ENCODE measurements at places on chromosomes 7 and 10. TPM values are rescaled to one million over a fixed set of nuclear protein-coding genes. Genes with fewer than 3 reads are reported as not detected.

DNA sequence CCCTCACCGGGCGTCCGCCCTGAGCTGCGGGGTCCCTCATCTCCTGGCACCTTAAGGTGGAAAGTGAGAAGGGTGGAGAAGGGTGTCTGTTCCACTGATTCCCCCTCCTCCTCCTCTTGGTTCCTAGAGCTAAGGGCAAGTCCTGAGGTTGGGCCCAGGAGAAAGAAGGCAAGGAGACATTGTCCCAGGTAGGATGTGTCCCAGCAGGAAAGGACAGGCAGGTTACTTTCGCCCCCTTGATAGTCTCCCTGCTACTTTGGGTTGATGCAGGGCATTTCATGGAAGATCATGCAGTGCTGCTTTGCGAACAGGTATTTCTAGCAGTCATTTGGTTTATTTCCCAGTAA lies 582 bp downstream of the STEAP2 start:
- no peak for DNase-seq

DNA sequence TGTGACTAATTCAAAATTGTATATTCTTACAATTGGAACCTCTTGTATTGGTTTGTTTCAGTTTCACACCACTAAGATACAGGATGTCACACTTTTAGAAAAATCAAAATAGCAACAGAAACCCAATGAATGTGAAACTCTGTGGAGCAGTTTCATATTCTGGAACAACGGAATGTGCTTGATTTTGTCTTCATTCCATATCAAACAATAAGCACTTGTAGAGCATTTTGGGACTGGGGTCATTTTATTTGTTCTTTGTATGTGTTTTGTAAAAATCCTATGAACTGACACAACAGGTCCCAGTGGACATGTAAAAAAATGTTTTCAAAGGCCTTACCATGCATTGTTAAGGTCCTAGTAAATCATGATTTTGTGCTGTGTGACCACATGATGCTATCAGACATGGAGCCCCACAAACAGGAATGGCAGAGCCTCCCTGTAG lies 123.1 kb downstream of the DKK1 start:
- DNase-seq = no peak

GRCh38 chr7:78172267-78172757 lies 373.7 kb downstream of the PHTF2 start:
- DNase-seq = no peak

The HOXA2 gene
- not detected for total RNA-seq

The FANK1 gene
- total RNA-seq = 2.5 TPM

The ADCY1 gene
- total RNA-seq = 226 TPM

DNA sequence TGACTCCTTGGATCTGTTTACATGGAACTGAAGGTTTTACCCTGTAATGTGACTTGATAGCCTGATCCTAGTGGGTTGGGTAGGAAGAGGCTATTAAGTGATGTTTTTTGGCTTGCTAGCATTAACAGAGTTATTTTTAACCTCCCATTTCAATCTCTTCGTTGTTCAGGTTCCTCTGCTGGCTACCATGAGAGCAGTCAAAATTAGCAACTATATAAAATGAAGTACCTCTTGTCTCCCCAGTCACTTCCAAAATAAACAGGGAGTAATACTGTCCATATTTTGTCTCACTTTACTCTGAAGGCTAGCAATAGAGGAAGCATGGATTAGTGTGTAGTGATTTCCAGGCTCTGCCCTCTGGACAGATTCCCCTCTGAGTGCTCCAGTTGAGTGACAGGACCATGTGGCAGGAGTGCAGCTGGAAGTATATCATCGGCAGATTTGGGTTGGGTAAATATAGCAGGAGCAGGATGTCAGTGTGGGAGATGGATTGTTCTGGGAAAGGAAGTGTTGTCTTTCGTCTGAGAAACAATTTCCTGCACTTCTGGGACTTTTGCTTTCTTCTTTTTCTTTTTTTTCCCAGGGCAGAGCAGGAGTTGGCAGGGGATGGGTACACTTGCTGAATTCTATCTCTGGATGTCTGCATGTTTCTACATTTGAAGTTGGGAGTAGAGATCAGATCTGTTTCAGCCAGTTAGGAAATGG lies 35.2 kb downstream of the GBF1 start:
- DNase-seq = peak; percentile 11

GRCh38 chr10:93376372-93377293 lies 105.5 kb downstream of the MYOF start:
- DNase-seq = no peak

The C10orf62 gene
- total RNA-seq = not detected

GRCh38 chr7:116809636-116810266 lies 52.6 kb upstream of the CAPZA2 start:
- DNase-seq = no peak

- no peak for DNase-seq
Measured at GRCh38 chr7:30563326-30563942, 31.2 kb upstream of the GARS1 start.

The PIK3AP1 gene
- total RNA-seq = 5.6 TPM

DNA sequence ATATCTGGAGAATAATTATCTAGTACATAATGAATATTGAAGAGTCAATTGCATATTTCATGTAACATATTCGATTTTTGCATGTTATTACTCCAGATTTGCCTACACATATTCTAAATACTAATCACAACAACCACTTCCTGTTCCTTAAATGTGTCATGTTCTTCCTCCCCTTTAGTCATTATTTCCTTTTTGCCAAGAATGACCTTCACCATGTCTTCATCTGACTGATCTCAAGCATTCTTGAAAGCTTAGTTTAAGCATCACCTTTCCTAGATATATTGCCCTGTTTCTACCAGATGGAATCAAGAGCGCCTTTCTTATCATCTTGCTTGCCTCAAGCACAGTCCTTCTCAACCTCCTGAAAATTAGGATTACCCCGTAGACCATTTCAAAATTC lies 23.5 kb upstream of the MEOX2 start:
- no peak for DNase-seq

The COL13A1 gene
- total RNA-seq = 1.7 TPM

GRCh38 chr7:3215624-3216585 lies 85.1 kb upstream of the SDK1 start:
- no peak for DNase-seq

The AGMO gene
- total RNA-seq = not detected

DNA sequence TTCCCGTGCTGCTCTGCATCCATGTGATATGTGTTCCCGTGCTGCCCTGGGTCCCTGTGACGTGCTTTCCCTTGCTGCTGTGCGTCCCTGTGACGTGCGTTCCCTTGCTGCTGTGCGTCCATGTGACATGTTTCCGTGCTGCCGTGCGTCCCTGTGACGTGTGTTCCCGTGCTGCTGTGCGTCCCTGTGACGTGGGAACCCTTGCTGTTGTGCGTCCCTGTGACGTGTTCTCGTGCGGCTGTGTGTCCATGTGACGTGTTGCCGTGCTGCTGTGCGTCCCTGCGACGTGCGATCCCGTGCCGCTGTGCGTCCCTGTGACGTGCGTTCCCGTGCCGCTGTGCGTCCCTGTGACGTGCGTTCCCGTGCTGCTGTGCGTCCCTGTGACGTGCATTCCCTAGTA lies 45.8 kb downstream of the WDR37 start:
- no peak for DNase-seq

GRCh38 chr10:131656431-131656841 lies 244.4 kb upstream of the PPP2R2D start:
- no peak for DNase-seq

The PODXL gene
- 11.1 TPM for total RNA-seq

DNA sequence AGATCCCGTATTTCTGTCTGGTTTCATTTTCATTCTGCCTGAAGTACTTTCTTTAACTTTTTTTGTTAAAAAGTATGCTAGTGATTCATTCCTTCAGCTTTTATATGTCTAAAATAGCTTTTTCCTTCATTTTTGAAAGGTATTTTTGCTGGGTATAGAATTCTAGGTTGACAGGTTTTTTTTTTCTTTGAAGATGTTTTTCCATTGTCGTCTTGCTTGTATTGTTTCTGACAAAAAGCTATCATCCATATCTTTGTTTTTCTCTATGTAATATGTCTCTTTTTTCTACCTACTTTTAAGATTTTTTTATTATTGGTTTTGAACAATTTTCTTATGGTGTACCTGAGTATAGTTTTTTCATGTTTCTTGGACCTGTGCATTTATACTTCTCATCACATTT lies 8.2 kb downstream of the CUTC start:
- DNase-seq = no peak

GRCh38 chr10:34156781-34157425 lies 658.2 kb downstream of the PARD3 start:
- DNase-seq = peak; percentile 12

- no peak for DNase-seq
Measured at GRCh38 chr7:37419496-37419895, 29.2 kb downstream of the ELMO1 start.

GRCh38 chr10:132493246-132493755 lies 44.3 kb upstream of the INPP5A start:
- no peak for DNase-seq

The BAMBI gene
- total RNA-seq = 2.3 TPM

GRCh38 chr10:97336446-97336845 lies 1.9 kb upstream of the FRAT2 start:
- DNase-seq = no peak

GRCh38 chr7:151131592-151132293 lies 35.8 kb downstream of the GBX1 start:
- DNase-seq = peak; percentile 48

- DNase-seq = no peak
Measured at GRCh38 chr7:80842022-80842790, 76.6 kb downstream of the SEMA3C start.

- DNase-seq = no peak
Measured at GRCh38 chr7:81932936-81933335, 163.1 kb upstream of the HGF start.

- DNase-seq = no peak
Measured at GRCh38 chr7:26850193-26850651, 14.2 kb downstream of the SKAP2 start.

- no peak for DNase-seq
Measured at GRCh38 chr7:103380395-103381191, 33.1 kb downstream of the PSMC2 start.

DNA sequence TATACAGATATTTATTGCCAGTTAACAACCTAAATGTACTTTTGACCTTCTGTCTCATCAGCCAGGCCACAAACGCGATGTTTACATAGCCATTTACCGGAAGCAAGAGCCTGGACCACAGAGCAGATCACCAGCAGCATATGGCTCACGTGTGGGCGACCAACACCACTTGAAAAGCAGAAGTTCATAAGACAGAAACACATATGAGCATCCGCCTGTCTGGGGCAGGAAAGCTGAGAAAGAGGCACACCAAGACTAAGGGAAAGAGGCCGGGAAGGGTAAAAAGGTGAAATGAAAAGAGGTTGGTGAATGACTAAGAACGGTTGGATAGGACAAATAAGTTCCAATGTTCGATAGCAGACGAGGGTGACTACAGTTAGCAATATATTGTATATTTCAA lies 1.3 kb downstream of the ABCB1 start:
- no peak for DNase-seq

GRCh38 chr10:2225609-2226008 lies 488.3 kb upstream of the ADARB2 start:
- no peak for DNase-seq

DNA sequence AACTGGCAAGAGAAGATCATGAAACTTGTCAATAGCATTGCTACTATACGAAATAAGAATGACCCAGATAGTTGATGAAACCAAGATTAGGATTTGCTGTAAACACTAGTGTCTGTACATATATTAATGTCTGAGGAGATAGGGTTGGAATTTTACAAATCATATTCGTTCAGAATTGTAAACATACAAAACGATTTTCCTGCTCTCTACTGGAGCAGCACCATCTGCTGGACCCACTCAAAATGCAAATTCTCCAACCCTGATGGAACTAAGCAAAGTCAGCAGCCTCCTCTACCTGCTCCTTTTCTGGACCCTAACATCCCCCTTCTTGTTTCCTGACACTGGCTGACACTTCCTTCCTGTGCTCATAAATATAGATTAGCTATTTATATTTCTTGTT lies 29.4 kb upstream of the SGMS1 start:
- no peak for DNase-seq

- no peak for DNase-seq
Measured at GRCh38 chr7:1892011-1892965, 222.2 kb downstream of the ELFN1 start.

GRCh38 chr10:23111517-23112286 lies 16.3 kb downstream of the MSRB2 start:
- DNase-seq = no peak

DNA sequence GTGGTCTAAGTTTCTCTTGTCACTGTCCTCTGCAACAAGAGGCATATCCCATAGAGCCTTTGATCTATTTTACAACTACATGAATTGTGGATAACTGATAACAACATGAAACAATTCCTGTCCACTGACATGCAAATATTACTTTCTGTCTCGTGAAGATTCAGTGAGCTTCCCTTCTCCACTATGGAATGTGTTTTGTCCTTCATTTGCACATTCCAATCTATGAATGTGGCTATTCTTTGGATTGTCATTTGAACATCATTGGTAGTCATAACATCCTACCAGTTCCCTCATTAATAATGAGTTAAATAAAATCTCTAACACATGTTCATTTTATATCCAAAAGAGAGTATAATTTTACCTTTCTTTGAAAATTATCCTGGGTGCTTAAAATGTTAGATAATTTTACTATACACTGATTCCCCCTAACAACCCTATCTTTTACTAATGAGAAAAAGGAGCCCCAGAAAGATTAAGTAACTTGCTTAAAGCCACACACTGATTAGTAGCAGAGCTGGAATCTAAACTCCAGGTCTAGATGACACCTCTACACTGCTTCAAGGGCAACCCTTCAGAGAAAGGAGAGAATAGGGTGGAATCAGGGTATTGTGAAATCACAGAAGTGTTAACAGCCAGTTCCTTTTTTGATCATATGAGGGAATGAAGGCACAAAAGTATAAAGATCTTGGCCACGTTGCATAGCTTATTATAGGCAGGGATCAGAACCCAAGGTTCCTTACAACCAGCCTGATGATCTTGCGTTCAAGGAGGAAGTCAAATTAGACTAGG lies 39.1 kb downstream of the PDE1C start:
- no peak for DNase-seq

The IL2RA gene
- total RNA-seq = not detected

- DNase-seq = no peak
Measured at GRCh38 chr7:154186811-154187210, 134.6 kb downstream of the DPP6 start.

The ZNF680 gene
- 73.6 TPM for total RNA-seq

DNA sequence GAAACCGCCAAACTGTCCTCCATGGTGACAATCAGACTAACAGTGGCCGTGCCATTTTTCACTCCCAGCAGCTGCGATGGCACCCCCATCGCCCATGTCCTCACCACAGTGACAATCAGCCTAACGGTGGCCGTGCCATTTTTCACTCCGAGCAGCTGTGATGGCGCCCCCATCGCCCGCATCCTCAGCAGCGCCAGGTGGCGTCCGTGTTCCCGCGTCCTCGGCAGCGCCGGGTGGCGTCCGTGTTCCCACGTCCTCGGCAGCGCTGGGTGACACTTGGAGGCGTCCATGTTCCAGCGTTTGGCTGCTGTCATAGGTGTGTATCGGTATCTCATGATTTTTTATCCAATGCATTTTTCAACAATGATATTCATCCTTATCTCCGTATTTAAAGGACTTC lies 267.3 kb downstream of the PTPRN2 start:
- no peak for DNase-seq

All from occipital lobe (tissue), 3 donors.